ENCODE measurements at places on chromosomes 12 and 14.
A peak's percentile ranks its signal among the peaks of the same experiment; 100 is the strongest.

GRCh38 chr12:20188930-20189653 is 179.2 kb upstream of the PDE3A start:
- DNase-seq: peak; percentile 11

GRCh38 chr14:99908653-99909250 is 115.5 kb downstream of the EML1 start:
- no peak for DNase-seq

DNA sequence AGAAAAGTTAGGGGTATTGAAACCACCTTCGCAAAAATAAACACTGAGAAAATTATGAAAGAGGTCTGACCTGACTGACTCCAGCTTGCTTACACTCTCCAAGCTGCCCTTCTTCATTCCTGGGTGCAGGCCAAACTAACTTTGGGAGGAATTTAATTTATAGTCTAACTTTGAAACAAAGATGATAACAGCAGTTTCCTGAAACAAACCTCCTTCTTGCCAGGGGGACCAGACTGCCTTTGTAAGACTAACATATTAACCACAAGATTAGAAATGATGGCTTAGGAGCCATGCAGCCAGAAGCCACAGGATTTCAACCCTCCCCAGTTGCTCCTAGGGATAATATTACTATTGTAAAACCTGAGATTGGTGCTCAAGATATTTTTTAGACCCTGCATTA is 13.8 kb upstream of the EEA1 start:
- peak; percentile 43 for DNase-seq

GRCh38 chr14:36367985-36368774 is 47.7 kb upstream of the MBIP start:
- no peak for DNase-seq

DNA sequence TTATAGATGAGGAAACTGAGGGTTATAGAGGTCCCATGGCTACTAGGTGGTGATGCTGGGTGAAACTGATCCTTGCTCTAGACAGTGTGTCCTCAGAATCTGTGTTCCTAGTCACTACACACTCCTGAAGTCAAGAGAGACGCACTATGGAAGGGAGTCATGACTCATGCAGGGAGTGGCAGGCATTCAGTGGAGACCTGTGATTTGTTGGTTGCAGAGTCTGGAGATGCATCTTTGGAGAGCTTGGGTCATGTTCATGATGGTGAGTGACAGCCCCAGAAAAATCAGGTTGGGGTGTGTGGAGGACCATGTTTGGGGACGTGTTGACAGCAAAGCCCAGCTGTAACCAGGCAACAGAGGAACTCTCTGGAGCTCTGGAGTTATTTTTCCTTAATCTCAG is 38.0 kb upstream of the FBXO21 start:
- DNase-seq: no peak

DNA sequence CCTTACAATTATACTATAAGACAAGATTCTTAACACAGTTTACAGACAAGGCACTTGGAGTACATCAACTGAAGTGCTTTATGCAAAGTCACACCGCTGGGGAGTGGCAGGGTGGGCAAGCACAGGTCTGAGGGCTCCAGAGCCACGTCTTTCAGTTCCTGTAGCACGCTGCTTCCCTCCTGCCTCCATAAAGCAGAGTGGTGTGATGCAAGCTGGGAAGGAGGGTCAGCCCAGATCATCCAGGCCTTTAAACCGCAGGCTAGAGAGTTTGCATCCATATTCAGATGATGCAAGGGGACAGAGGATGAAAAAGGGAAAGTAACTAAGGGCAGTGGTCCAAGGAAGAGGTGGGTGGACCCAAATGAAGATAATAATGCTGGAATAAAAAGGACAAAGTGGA is 132.6 kb downstream of the ITPR2 start:
- no peak for DNase-seq

GRCh38 chr14:90609376-90609775 is 206.9 kb downstream of the TTC7B start:
- no peak for DNase-seq

DNA sequence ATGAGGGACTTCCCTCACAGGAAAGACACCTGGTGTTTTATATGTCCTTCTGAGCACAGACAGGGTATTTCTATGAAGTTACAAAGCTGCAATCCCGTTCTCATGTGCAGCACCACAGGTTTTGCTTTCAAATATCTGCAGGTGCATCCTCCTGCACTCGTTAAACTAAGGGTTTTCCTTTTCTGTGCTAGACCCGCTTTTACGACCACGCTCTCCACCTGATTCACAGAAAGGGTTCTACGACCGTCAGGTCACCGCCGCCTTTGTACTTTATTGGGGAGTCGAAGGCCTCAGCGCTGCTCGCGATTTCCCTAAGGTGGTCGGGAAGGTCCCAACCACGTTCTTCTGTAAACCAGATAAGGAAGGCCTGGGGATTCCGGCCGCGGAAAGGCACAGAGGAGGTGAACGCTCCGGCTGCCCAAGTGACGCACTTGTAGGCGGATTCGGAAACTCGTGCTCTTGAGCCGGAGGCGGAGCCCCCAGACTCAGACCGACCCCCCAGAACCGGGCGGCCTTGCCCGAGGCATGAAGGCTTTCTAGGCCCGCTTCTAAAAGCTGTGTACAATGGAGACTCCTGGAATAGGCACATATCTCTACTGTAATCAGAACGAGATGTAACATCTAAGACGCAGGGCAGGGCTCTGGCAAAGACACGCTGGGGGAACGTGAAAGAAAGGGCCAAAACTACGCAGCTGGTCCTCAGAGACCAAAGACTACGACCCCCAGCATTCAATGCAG is 995 bp upstream of the HSP90B1 start:
- peak; percentile 93 for DNase-seq
